ENCODE measurements at places on chromosomes 2 and 18.
A peak's percentile ranks its signal among the peaks of the same experiment; 100 is the strongest.

DNA sequence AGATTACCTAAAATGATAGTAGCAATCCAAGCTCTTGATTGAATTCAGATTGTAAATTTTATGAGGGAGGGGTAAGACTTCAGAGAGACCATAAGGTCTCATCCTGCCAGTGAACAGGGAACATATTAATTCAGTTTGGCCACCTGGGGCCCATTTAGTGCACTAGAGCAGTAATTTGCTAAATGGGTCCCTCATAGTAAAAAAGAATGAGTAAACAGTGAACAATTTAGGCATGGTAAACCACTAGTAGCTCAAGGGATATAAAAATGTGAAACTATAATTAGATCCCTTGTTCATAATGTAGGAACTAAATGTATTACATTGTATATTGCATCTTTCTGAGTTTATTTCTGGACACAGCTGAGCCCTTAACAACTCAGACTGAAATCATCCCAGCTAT lies 4.9 kb upstream of the PHLPP1 start:
- no peak for DNase-seq

GRCh38 chr2:45497355-45497754 lies 113.7 kb downstream of the SRBD1 start:
- no peak for DNase-seq

DNA sequence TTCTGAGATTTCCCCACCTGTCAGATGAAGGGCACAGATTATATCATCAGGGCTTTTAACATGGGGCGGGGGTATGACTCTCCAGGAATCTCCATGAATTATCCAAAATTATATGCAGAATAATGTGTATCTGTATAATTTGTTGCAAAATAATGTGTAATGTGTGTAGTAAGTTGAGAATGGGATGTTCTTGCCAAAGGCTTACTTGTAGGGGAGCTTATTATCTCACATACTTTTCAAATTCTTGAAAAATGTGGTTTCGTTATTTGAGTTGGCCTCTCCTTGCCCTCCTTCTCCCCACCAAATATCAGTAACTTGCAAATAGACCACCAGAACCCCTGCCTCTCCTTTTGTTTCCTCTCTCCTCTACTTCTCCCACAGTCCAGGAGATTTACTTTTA lies 35.6 kb downstream of the UBR3 start:
- DNase-seq: no peak

GRCh38 chr2:131140581-131140980 lies 35.4 kb downstream of the PLEKHB2 start:
- DNase-seq: no peak

GRCh38 chr2:219477815-219478214 lies 20.9 kb upstream of the GMPPA start:
- no peak for DNase-seq

DNA sequence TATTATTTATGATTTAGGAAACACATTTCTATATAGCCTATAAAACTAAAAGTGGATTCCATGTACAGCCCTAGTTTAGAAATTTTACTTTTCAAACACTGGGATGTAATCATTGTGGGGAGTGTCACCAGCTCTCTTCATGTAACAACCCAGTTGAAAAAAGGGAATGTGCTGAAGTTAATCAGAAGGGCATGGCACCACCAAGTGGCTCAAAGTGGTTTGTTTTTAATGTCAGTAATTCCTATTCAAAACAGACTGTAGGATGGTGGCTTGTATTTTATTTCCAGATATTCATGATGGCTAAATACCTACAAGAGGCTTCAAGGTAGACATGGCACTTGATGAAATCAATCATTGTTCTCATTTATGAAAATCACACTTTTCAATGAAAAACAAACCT lies 58.1 kb upstream of the TMEM182 start:
- DNase-seq: no peak

GRCh38 chr2:229160984-229161383 lies 110.1 kb downstream of the PID1 start:
- DNase-seq: no peak

- DNase-seq: no peak
These were observed 346.3 kb upstream of the TNP1 start for GRCh38 chr2:217206016-217206725.

GRCh38 chr18:75871596-75871995 lies 444.1 kb upstream of the SMIM21 start:
- no peak for DNase-seq

DNA sequence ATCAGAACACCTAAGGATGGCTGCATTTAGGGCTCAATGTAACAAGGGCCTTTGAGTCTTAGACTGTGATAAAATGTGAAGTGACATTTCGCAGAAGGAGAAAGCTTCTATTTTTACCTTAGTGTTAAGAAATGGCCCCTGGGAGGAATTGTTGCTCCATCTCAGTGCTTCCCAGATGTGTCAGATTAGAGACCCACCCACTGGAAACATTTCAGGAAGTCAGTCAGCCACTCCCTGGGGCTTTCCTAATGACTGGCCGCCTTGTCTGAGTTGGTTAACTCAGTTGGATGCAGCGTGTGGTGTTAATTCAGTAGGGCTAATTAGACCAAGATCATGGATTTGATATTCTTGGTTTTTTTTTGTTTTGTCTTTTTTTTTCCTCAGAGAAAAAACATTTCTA lies 355.9 kb downstream of the PIK3C3 start:
- DNase-seq: no peak

DNA sequence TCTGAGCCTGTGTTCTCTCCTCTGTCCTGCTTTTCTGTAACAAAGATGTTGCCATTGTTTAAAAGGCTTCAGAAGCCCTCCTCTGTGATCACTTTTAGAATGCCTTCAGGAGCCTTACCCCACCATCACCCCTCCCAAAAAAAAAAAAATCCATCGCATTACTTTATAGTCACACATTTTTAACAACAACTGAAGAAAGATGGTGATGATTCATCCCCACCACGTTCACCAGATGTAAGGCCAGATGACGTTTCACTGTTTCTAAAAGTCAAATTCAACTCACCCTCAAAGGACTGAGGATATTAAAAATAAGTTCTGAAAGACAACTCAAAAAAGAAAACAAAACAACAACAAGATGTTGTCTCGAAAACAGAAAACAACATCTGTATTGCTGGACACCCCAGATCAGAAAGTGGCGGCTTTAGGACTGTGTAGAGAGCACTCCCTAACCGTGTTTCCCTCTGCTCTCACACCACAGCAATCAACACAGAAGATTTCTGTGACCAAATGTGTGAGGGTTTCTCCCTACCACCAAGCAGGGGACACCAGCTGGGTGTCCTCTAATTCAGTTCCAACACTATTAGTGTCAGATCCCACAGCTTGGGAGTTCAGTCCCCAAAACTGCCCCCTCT lies 61.9 kb upstream of the CREB1 start:
- no peak for DNase-seq

DNA sequence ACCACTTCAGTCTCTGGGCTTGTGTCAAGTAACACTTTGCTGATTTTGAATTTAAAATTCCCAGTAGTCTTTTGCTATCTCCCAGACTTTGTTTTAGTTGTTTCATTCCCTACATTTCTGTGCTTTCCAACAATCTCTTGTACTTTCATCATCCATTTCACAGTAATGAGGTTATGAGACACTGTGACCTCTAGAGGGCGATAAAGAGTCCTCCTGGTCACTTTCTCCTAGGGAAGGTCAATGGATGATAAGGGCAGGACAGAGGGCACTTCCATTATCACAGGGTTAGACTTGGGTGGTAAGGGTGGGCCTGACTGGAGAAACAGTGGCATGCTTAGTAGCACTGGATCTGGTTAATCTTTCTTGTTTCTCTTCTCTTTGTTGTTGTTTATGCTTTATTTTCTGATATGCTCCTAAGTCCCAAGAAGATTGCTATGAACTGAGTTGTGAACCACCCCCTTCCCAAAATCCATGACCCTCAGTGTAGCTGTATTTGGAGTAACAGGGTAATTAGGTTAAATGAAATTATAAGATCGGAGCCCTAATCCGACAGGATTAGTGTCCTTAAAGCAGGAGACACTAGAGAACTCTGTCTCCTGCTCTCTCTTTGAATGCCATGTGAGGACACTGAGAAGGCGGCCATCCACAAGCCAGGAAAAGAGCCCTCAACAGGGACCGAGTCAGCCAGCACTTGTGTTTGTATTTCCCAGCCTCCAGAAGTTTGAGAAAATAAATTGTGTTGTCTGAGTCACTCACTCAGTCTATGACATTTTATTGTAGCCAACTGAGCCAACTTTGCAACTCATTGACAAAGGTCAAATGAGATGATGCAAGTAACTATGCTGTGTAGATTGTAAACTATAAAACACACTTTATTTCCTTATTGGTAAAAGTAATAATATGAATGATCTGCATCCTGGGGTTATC lies 779.2 kb downstream of the CNTNAP5 start:
- DNase-seq: peak; percentile 4

DNA sequence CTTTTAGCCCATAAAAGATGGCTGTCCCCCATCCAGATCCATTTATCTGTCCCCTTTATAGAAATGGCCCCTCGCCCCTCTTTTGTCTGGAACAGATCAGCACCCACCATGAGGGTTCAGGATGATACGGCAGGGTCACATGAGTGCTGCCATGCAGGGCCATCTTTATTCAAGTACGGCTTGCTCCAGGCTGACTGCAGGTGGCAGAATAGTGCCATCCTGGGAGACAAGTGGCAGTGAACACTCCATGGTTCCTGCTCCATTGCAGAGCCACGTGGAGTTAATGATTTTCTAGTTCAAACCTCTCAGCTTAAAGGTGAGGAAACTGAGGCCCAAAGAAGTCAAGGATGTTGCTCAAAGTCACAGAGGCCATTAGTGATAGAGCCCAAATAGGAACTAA lies 180.6 kb downstream of the CLIP4 start:
- no peak for DNase-seq

GRCh38 chr2:228239207-228239906 lies 57.9 kb upstream of the SPHKAP start:
- DNase-seq: no peak

GRCh38 chr18:50075772-50076171 lies 119.2 kb downstream of the MYO5B start:
- no peak for DNase-seq

DNA sequence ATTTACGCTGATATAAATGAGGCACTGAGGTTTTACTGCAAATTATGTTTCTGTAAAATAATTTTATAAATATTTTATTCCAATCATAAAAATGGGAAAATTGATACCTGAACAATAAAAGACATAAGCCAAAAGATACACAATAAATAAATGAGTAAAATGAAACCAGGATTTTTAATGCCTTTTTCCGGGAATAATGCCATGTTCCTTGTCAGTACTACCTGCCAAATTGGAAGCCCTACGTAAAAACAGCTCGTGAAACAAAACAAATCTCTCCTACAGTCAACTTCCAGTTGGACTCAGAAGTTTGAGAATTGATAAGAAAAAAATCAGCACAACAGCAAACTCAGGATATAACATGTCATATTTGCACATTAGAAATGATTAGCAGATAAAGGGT lies 18.0 kb downstream of the GALNT3 start:
- no peak for DNase-seq

GRCh38 chr2:174585146-174585545 lies 12.5 kb downstream of the WIPF1 start:
- DNase-seq: no peak

- no peak for DNase-seq
These were observed 1879.4 kb upstream of the PIK3C3 start for GRCh38 chr18:40075616-40076015.

- no peak for DNase-seq
These were observed 34.7 kb downstream of the MMADHC start for GRCh38 chr2:149552830-149553229.

DNA sequence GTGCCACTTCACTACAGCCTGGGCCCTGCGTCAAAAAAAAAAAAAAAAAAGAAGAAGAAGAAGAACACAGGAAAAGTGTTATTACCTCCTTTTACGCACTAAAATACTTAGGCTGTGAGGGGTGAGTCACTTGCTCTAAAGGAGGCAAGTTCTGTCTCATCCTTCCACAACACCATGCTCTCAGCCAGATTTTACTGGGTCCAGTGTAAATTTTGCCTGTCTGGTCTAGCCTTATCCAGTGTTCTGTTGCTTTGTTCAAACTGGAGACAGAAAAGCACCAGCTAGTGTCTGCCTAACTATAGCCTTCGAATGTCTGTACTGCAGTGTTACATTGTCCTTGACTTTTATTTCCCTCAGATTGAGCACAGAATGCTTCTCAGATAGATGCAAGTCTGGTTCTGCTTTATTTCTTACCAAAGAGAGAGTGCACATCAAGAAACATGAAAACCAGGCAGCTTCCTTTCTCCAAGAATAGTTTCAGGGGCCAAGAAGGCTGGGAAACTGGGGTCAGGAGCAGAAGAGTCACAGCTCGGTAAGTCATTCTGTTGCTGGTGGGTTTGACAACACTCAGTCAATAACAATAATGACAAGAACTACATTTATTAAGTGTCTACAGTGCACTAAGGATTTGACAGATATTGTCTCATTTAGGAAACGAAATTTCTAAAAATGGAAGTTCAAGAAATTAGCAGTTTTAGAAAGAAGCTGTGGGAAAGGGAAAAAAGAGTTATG lies 3.1 kb upstream of the MSGN1 start:
- DNase-seq: no peak

DNA sequence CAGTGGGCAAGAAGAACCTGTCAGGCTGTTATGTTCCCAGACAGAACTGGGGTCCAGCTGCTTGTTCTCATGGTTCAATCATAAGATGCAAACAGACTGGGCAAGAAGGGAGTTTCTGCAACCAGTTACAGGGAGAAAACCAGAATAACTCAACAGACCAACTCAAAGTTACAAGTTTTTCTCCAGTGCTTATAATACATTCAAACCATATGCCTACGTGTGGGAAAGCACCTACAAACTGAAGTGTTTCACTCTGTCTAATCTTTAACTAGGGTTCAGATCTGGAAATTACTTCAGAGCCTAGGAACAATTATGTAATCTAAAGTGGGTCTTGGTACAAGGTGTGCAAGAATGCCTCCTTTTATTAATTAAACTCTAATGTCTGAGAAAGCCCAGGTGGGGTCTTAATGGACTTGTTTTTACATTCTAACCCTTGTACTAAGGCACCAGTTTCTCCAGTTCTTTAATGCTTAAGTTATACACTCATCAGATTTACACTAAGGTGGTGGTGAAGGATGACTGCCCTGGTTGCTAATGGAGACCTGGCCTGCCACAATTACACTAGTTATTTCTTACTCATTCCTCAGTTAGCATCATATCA lies 951.9 kb downstream of the TSN start:
- peak; percentile 3 for DNase-seq

DNA sequence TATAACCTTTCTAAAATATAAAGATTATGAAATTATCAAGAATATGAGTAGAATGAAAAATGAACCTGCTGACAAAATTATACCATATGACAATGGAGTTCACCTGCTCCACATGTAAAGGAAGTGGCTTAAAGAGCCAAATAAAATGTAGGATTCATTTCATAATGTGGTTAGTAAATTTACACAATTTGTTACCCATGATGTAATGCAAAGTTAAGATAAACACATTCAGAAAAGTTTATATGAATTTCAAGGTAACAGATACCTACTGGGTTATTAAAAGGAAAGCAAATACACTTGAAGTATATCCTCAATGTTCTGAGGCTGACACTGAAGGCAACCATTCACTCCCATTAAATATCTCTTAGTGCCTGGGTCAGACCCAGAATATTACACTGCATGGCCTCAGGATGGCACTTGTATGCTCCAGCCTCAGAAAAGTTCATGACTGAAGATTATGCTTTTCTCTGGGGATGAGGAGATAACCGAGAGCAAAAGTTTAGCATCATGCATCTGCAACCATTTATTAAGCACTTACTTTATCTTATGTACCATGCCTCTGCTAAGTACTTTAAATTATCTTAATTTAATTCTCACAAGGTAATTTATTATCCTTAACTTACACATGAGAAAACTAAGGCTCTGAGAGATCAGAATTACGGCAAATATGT lies 6.2 kb downstream of the STRN start:
- DNase-seq: no peak
